ENCODE measurements at places on chromosomes 5 and 9.

DNA sequence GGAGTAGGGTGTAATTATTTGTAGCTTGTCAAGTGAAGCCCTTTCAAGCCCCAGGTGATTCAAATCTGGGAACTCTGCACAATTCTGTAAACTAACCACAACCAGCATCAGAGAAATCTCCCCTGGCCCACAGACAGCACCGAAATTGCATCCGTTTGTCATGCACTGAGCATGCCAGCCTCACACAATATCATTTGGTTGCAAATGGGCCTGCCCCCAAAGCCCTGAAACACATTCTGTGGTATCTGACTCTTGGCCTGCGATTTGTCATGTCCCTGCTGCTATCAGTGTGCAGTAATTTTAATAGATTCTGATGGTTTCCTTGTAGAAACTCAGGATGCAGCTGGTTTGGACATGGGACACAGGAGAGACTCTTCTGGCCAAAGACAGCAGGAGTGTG, 35.3 kb downstream of the SNX24 start:
- no peak for DNase-seq

DNA sequence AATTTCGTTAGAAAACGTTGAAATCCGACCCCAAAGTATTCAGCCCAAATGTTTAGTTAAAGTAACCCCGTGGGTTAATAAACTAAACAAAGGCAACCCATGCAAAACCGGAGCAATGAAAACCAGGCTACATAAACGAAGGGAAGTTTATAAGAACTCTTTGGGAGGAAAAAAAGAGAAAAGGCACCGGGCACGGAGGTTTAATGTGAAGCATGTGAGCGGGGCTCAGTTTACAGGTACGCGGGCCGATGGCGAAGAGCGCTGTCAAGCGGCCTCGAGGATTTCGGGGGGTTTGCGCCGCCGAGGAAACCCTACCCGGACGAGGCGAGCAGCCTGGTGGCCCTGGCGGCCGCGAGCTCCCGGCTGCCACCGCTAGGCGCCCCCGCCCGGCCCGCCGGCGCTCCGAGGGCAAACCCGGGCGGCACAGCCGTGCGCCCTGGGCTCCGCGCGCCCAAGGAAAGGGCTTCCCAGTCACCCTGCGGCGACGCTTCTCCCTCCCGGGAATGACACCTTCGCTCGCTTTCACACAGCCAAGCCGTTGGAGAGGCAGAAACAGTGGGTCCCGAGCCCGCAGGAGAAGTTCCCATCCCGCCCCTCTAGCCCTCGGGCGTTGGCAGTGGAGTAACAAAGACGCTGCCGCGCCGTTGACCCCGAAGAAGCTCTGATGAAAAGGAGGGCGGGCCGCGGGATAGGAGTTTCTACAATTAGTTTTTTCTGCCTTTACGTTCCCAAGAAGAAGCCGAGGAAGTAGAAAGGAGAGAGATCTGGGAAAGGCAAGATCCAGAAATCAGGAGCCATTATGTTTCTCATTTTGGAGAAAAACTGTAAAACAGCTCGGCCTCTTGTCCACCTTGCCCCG, 126.0 kb downstream of the TMEM174 start:
- DNase-seq, result no peak

GRCh38 chr5:83942155-83942554, 221.5 kb upstream of the HAPLN1 start:
- no peak for DNase-seq

DNA sequence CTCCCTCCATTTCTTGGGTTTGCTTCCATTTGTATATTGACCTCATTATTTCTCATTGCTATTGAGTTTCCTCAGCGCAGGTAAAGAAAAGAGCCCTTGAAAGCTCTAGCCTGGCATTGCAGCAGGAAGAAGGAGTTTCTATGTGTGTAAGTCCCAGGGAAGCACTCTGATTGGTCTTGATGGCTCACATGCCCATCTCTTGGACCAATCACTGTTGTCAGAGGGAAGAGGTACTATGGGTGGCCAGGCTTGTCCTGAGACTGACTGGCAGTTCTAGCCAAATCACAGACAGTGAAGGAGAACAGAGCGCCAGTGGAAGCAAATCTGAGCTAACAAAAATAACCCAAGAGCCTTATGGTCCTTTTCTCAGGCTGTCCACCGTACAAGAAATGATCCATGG, 219.0 kb downstream of the PAX5 start:
- no peak for DNase-seq

- no peak for DNase-seq
These were observed 532.9 kb downstream of the ANXA1 start for GRCh38 chr9:73684601-73685000.

Data from T-helper 2 cell (primary cell).